ENCODE measurements at places on chromosomes 13 and 19.

- peaks cover 11% of the 10 kb centered on the region for H3K4me1 ChIP-seq
- DNase-seq = no peak
- H3K27me3 ChIP-seq = peaks cover 1% of the 10 kb centered on the region
- H3K36me3 ChIP-seq = peaks cover 14% of the 10 kb centered on the region
- no peak overlapping the region for H3K27ac ChIP-seq
Measured at GRCh38 chr19:56162258-56162657, 13.6 kb upstream of the GALP start.

- H3K27ac ChIP-seq = no peak overlapping the region
- no peak overlapping the region for H3K4me3 ChIP-seq
- H3K36me3 ChIP-seq = no peaks in the 10 kb centered on the region
- H3K4me1 ChIP-seq = no peaks in the 10 kb centered on the region
Measured at GRCh38 chr19:35310331-35310730, 18.4 kb downstream of the MAG start.

GRCh38 chr19:33282036-33282671, 20.2 kb downstream of the CEBPA start:
- peaks cover 30% of the 10 kb centered on the region for H3K4me1 ChIP-seq
- no peak overlapping the region for H3K4me3 ChIP-seq
- H3K27ac ChIP-seq = no peak overlapping the region
- peaks cover 8% of the 10 kb centered on the region for H3K27me3 ChIP-seq
- no peak for DNase-seq

- H3K4me3 ChIP-seq = no peak overlapping the region
- no peaks in the 10 kb centered on the region for H3K27me3 ChIP-seq
- no peak overlapping the region for H3K27ac ChIP-seq
- no peak for DNase-seq
- no peaks in the 10 kb centered on the region for H3K4me1 ChIP-seq
- H3K36me3 ChIP-seq = no peaks in the 10 kb centered on the region
Measured at GRCh38 chr13:45833663-45834375, 17.7 kb downstream of the SIAH3 start.

DNA sequence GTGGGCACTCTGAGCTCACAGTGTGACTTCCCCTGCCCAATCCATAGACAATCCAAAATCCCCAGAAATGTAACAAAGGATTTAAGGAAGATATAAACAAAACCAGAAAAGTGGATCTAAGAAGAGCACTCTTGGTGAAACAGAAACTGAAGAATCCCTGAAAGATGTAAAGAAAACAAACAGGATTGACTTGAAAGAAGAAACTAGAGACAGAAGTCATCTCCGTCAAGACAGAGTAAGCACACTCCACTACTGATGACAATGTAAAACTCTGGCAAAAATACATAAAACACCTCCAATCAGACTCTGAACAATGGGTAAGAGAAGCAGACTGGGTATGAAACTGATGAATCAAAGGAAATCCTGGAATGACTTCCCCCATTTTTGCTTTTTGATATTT, 13.5 kb downstream of the TUBGCP3 start:
- H3K27me3 ChIP-seq = no peaks in the 10 kb centered on the region
- H3K4me1 ChIP-seq = peaks cover 40% of the 10 kb centered on the region
- peaks cover 22% of the 10 kb centered on the region for H3K36me3 ChIP-seq

DNA sequence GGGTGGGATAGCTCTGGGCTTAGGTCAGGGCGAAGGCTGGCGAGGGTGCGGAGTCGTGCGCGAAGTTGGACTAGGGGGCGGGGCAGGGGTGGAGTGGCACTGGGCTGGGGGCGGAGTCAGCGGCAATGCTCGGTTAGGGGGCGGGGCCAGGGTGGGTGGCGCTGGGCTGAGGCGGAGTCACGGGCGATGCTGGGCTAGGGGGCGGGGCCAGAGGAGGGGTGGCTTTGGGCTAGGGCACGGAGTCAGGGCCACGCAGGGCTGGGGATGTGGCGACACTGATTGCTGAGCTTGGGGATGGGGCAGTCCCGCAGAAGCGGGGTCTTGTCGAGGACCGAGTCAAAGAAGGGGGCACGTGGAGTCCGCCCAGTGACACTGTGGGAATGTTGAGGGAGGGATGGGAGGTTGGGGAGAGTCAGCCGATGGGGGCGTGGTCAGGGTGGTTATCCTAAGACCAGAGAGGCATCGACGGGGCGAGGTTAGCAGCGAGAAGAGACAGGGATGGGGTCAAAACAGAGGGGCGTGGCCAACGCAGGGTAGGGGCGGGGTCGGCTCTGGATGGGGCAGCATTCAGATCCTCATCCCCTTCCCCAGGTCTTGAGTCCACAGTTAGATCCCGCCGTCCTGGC, 8.7 kb downstream of the HOMER3 start:
- peak overlapping the region; percentile 49 for H3K4me3 ChIP-seq
- H3K27me3 ChIP-seq = peaks cover 8% of the 10 kb centered on the region
- H3K36me3 ChIP-seq = peaks cover 3% of the 10 kb centered on the region
- peak; percentile 83 for DNase-seq
- peaks cover 6% of the 10 kb centered on the region for H3K4me1 ChIP-seq

DNA sequence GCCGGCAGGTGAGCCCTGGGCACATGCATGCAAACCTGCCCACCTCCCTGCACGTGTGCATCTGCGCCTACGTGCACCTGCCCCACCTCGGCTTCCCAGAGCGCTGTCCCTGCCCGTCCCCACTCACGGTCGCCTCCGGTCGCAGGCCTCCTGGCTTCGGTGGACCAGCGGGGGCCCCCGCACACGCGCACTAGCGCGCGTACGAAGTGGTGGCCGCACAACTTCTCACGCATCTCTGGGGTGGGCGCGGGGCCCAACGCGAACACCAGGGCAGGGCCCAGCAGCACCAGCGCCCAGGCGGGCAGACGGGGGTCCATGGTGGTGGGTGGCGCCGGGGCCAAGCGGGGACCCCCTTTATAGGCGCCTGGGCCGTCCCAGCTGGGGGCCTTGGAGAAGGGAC, at the start of gene INSL3:
Gene INSL3 (minus strand): TSS at position 330 of the 400 bp plus-strand sequence. CDS start 13 bp downstream, at position 317.
- H3K27ac ChIP-seq = no peak within 1 kb of the TSS
- peaks cover 15% of the 10 kb centered on the region for H3K36me3 ChIP-seq
- no peak for DNase-seq

GRCh38 chr19:38389101-38389925, 816 bp downstream of the SPRED3 start:
- peak overlapping the region; percentile 15 for H3K4me3 ChIP-seq
- H3K27me3 ChIP-seq = peaks cover 30% of the 10 kb centered on the region
- H3K27ac ChIP-seq = no peak overlapping the region
- peaks cover 12% of the 10 kb centered on the region for H3K36me3 ChIP-seq
- peaks cover 36% of the 10 kb centered on the region for H3K4me1 ChIP-seq

- no peak overlapping the region for H3K4me3 ChIP-seq
- H3K27ac ChIP-seq = no peak overlapping the region
- no peaks in the 10 kb centered on the region for H3K36me3 ChIP-seq
- H3K27me3 ChIP-seq = peaks cover 3% of the 10 kb centered on the region
- no peak for DNase-seq
- no peaks in the 10 kb centered on the region for H3K4me1 ChIP-seq
Measured at GRCh38 chr19:15159251-15159650, 41.5 kb downstream of the NOTCH3 start.

GRCh38 chr19:8441725-8442544, 2.8 kb upstream of the HNRNPM start:
- H3K4me3 ChIP-seq = no peak overlapping the region
- peaks cover 15% of the 10 kb centered on the region for H3K36me3 ChIP-seq
- DNase-seq = no peak
- no peaks in the 10 kb centered on the region for H3K27me3 ChIP-seq
- H3K4me1 ChIP-seq = peaks cover 19% of the 10 kb centered on the region

DNA sequence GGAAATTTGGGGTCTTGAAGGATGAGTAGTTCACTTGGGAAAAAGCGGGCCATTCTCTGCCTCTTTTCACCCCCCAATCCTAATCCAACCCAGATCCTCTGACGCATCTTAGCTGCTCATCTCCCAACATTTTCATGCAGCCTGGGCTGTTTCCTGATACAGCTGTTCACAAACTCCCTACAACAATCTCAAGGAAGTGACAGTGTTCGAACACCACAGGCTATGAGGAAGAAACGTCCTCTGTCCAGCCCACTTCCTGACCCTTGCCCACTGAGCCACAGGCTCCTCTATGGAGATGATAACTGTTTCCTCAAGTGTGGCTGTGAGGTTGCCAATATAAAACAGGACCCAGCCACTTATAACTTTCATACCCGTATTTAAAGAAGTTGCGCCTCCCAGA, 16.2 kb downstream of the LMTK3 start:
- H3K27me3 ChIP-seq = peaks cover 51% of the 10 kb centered on the region
- H3K36me3 ChIP-seq = no peaks in the 10 kb centered on the region
- no peak overlapping the region for H3K27ac ChIP-seq
- H3K4me3 ChIP-seq = no peak overlapping the region

GRCh38 chr19:1807695-1808394, 4.2 kb downstream of the ATP8B3 start:
- no peaks in the 10 kb centered on the region for H3K27me3 ChIP-seq
- peaks cover 5% of the 10 kb centered on the region for H3K36me3 ChIP-seq
- no peak overlapping the region for H3K27ac ChIP-seq
- peaks cover 15% of the 10 kb centered on the region for H3K4me1 ChIP-seq

GRCh38 chr13:110911880-110912279, 3.0 kb downstream of the ANKRD10 start:
- peak overlapping the region; percentile 89 for H3K4me3 ChIP-seq
- H3K27me3 ChIP-seq = no peaks in the 10 kb centered on the region
- H3K4me1 ChIP-seq = peaks cover 67% of the 10 kb centered on the region
- peaks cover 54% of the 10 kb centered on the region for H3K36me3 ChIP-seq
- no peak overlapping the region for H3K27ac ChIP-seq

GRCh38 chr13:32894589-32895001, 121.6 kb upstream of the KL start:
- no peak overlapping the region for H3K27ac ChIP-seq
- peaks cover 20% of the 10 kb centered on the region for H3K27me3 ChIP-seq
- H3K36me3 ChIP-seq = no peaks in the 10 kb centered on the region
- no peak overlapping the region for H3K4me3 ChIP-seq
- no peaks in the 10 kb centered on the region for H3K4me1 ChIP-seq
